ENCODE measurements at places on chromosomes 11 and 22.

GRCh38 chr11:6666302-6667183, 10.9 kb upstream of the DCHS1 start:
- DNase-seq, result no peak

DNA sequence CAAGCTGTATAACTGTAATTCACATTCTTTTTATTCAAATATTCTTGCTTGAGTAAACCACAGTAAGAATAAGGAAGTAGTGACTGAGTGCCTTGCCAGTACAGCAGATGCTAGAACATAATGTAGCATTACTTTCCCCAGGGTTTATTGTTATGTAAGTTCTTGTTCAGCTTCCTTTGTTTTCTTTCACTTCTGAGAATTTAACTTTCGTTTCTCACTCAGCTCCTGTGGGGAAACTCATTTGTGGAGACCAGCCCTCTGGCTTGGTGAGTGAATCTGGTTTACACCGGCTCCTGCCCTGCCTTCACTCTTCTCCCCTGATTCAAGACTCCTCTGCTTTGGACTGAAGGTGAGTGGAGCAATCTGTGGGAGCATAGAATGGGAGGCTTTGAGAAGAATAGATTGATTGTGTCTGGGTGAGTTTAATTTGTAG, at the start of gene TRIM22:
TRIM22 (plus strand) TSS at position 240 of the 433 bp plus-strand sequence. CDS start 6,443 bp downstream, outside the sequence.
- DNase-seq, result peak; percentile 24

GRCh38 chr11:58070585-58070984, 39.8 kb downstream of the OR6Q1 start:
- no peak for DNase-seq

- DNase-seq, result no peak
Observed at GRCh38 chr11:12085371-12086251, 24.8 kb upstream of the MICAL2 start.
